ENCODE measurements at places on chromosomes 11 and 22. TPM values are rescaled to one million over a fixed set of nuclear protein-coding genes. Genes with fewer than 3 reads are reported as not detected.

DNA sequence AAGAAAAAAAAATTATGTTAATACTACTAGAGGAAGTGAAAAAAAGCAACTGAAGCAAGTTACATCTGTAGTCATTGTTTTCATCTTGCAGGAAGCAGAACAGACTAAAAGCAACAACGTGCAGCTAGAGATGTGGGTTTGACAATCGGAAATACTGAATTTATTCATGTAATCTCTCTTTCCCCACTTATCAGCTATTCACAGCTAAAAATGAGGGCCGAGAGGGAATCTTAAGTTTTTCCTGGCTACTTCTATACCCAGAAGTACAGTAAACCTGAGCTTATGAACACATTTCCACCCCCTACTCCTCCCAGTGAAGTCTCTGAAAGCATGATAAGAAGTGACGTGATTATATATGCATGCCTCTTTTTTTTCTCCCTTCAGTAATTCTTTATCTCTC lies 116.5 kb downstream of the SPON1 start:
- no peak for DNase-seq

- DNase-seq = no peak
Observed at GRCh38 chr11:65435981-65436411, 13.4 kb downstream of the NEAT1 start.

DNA sequence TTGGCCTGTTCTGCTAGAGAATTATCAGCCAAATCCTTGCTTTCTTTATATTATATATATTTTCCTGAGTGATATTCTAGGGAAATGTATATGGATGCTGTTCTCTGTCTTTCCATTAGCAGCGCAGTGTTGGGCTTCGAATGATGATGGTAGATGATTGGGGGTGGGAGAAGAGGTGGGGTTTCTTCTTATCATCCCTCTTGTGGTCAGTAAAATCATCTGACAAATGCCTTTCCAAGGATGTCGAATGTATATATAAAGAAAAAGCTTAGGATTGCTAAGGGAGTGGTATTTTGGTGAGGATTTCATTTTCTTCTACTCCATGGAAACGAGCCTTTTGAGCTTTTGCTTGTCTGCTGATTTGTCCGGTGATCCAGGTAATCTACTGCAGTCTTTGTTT lies 48.9 kb downstream of the ARHGEF12 start:
- no peak for DNase-seq

MUC5AC gene
- not detected for total RNA-seq

HIC2 gene
- total RNA-seq = 4.4 TPM
